ENCODE measurements at places on chromosomes 12 and 14. TPM values are rescaled to one million over a fixed set of nuclear protein-coding genes. Genes with fewer than 3 reads are reported as not detected.

DNA sequence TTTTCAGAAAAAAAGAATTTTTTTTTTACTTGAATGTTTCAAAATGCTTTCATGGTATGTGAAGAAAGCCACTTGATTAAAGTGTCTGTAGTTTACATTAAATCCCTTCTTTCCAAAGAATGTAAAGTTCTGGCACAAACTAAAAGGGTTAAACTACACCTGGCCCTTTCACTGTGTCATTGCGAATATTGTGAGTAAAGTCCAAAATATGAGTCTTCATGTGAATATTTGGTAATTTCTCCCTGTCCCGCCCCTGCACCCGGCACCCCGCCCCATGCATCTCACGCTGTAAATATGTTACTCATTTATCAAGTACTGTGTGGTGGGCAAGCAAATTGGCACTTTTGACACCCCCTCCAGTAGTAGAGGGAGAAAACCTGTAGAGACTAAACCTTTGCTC is 274.7 kb downstream of the TTC6 start:
- H3K27ac ChIP-seq, result no peak overlapping the region
- H3K4me3 ChIP-seq, result no peak overlapping the region
- DNase-seq, result no peak
- H3K36me3 ChIP-seq, result no peaks in the 10 kb centered on the region
- peaks cover 2% of the 10 kb centered on the region for H3K4me1 ChIP-seq

DNA sequence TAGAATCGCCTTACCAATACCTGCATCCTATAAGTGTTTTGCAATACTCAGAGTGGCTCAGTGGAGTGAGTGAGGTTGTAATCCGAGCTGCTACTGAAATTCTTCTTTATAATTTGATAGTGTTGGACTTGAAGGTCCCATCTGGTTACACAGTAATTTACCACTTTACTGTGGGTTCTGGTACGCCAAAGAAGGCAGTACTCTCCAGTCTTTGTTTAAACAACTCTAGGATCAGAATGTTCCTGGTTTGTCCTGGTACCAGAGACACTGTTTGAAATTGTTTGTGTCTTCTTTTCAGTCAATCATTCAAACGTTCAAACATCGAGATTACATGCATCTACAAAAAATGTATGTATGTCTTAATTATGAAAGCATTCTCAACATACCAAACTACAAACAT is 51.3 kb upstream of the AMN1 start:
- H3K27ac ChIP-seq, result no peak overlapping the region
- H3K4me1 ChIP-seq, result peaks cover 9% of the 10 kb centered on the region
- DNase-seq, result no peak
- H3K27me3 ChIP-seq, result no peaks in the 10 kb centered on the region

- no peak for DNase-seq
- H3K4me1 ChIP-seq, result no peaks in the 10 kb centered on the region
- no peaks in the 10 kb centered on the region for H3K27me3 ChIP-seq
- H3K27ac ChIP-seq, result no peak overlapping the region
- no peaks in the 10 kb centered on the region for H3K36me3 ChIP-seq
Measured at GRCh38 chr12:124024263-124024678, 51.3 kb downstream of the ZNF664 start.

DNA sequence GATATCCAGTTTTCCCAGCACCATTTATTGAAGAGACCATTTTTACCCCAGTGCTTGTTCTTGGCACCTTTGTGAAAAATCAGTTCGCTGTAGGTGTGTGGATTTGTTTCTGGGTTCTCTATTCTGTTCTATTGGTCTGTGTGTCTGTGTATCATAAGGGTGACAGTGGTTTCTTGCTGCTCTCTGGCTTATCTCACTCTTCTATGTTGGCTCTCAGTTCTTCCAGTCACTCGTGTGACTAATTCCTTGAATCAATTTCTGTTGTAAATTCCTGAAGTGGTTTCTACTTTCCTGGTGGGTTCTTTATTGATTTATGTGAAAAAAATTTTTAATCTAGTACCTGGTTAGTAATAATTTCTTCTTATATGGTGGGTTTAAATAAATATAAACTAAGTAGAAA is 58.3 kb downstream of the OTOGL start:
- no peaks in the 10 kb centered on the region for H3K36me3 ChIP-seq
- no peak for DNase-seq
- H3K27me3 ChIP-seq, result peaks cover 11% of the 10 kb centered on the region
- no peak overlapping the region for H3K4me3 ChIP-seq

GRCh38 chr12:127245009-127245408 is 1022.0 kb upstream of the TMEM132C start:
- H3K27ac ChIP-seq, result no peak overlapping the region
- H3K4me3 ChIP-seq, result no peak overlapping the region
- no peaks in the 10 kb centered on the region for H3K4me1 ChIP-seq
- no peaks in the 10 kb centered on the region for H3K27me3 ChIP-seq
- no peaks in the 10 kb centered on the region for H3K36me3 ChIP-seq
- DNase-seq, result no peak

- DNase-seq, result no peak
- no peak overlapping the region for H3K27ac ChIP-seq
- peaks cover 1% of the 10 kb centered on the region for H3K27me3 ChIP-seq
- no peaks in the 10 kb centered on the region for H3K4me1 ChIP-seq
- no peaks in the 10 kb centered on the region for H3K36me3 ChIP-seq
- H3K4me3 ChIP-seq, result no peak overlapping the region
Measured at GRCh38 chr14:63322897-63323573, 4.3 kb upstream of the GPHB5 start.

DNA sequence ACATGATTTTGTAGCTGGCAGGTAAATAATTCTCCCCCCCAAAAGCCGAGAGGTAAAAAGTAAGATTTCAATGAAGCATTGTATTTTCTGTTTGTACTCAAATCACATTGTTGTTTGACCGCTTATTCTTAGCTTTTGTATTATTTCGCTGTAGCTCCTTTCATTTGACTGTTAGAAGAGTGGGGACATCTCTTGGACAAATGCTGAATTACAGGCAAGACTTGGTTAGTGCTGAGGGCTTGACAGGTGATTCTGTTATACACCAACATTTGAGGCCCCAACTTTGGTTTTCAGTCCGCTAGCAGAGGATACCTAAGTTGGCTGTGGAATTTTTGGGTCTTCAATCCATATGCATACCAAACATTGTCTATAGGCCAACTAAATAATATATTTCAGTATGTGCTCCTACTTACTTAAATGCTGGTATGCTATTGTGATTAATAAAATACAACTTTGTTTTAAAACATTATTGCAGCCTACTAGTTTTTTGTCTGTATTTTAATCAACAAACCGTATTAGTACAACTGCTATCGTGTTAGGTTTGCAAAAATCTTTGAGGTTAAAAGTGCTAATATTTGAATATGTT is 102.2 kb downstream of the ERC1 start:
- H3K36me3 ChIP-seq, result no peaks in the 10 kb centered on the region
- H3K27me3 ChIP-seq, result no peaks in the 10 kb centered on the region
- H3K27ac ChIP-seq, result no peak overlapping the region
- H3K4me1 ChIP-seq, result peaks cover 19% of the 10 kb centered on the region

DNA sequence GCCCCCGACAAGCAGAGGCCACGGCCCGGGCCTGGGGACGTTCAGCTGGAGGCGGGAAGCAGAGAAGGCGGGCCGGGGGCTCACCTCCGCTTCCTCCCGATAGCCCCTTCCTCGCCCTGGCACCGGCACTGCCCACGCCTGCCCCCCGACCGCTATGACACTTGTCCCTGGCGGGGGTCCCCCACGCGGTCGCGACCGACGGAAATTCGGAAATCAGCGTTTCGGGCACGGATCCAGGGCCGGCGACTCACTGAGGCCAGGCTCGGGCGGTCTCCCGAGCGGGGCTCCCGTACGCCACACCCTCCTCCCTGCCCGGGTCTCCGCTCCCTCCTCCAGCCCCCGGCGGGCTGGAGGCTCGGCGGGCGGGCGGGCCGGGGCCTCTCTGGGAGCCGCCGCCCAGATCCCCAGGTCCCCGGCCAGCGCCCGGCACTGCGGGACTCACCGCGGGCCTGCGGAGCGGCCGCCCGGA is 581 bp downstream of the PITPNM2 start:
- H3K27me3 ChIP-seq, result no peaks in the 10 kb centered on the region
- H3K27ac ChIP-seq, result no peak overlapping the region
- H3K4me1 ChIP-seq, result peaks cover 30% of the 10 kb centered on the region
- H3K36me3 ChIP-seq, result peaks cover 5% of the 10 kb centered on the region

DNA sequence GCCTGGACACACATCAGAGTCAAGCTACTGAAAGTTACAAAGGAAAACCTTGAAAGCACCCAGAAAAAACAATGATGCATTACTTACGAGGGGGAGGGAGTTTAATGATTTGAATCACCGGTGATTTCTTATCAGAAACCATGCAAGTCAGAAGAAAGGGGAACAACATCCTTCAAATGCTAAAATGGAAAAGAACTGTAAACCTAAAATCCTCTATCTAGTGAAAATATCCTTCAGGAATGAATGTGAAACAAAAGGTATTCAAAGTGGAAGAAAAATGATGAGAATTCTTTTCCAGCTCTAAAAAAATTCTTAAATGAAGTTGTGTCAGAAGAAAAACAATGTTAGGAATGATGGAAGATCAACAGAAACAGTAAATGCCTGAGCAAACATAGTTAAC is 16.8 kb downstream of the SCAF11 start:
- H3K27ac ChIP-seq, result peak overlapping the region; percentile 26
- H3K4me1 ChIP-seq, result peaks cover 72% of the 10 kb centered on the region
- no peaks in the 10 kb centered on the region for H3K27me3 ChIP-seq
- no peak for DNase-seq

- DNase-seq, result no peak
- H3K27me3 ChIP-seq, result no peaks in the 10 kb centered on the region
- H3K27ac ChIP-seq, result no peak overlapping the region
Measured at GRCh38 chr14:65070471-65070976, 31.8 kb downstream of the MAX start.

DNA sequence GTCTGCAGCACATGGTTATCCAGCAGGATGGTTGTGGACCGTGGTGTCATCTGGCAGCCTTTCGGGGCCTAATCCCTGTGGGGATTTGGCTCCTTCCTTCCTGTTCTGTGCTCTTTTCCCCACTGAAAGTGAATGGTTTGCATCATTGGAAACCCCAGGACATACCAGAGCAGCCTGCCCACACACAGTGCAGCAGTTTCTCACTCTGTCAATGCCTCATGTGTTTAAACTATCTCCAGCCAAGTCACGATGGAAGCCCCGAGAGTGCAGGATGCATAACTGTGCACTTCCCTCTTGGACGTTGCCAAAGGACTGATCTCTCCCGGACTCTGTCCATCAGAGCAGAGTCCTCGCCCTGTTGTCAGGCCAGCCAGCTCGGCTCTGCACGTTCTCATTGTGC is 29.0 kb upstream of the AMN start:
- peaks cover 4% of the 10 kb centered on the region for H3K4me1 ChIP-seq
- H3K27me3 ChIP-seq, result no peaks in the 10 kb centered on the region
- H3K27ac ChIP-seq, result no peak overlapping the region
- no peak overlapping the region for H3K4me3 ChIP-seq
- H3K36me3 ChIP-seq, result peaks cover 26% of the 10 kb centered on the region

DNA sequence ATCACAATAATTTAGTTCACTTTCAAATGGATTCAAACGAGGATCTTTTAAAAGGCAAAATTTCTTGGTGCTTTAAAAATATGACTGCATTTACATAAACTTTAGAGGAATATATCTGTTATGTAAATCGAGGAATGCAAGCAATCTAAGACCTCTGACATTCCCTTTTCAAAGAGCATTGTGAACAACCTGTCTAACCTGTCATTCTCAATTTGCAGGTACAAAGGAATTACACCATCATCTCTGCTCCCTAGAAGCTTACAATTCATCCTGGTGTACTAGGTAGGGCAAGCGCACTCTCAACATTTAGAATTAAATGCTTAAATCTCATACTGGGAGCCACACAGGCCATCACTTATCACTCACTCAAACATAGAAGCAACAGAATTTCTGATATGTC is 35.6 kb downstream of the BMP4 start:
- H3K4me1 ChIP-seq, result no peaks in the 10 kb centered on the region
- peaks cover 8% of the 10 kb centered on the region for H3K27me3 ChIP-seq
- no peak for DNase-seq
- no peak overlapping the region for H3K4me3 ChIP-seq
- no peak overlapping the region for H3K27ac ChIP-seq

The AKAP3 gene
- 3.5 TPM for total RNA-seq

The HSPB8 gene
- not detected for total RNA-seq

The GDF3 gene
- not detected for total RNA-seq

The CBLN3 gene
- 2.9 TPM for total RNA-seq

The SLC10A1 gene
- not detected for total RNA-seq

The VSIG10 gene
- total RNA-seq, result 4.2 TPM
